ENCODE measurements at places on chromosomes 1 and 21.

- DNase-seq = no peak
Measured at GRCh38 chr1:188476606-188477005, 1647.9 kb downstream of the PLA2G4A start.

DNA sequence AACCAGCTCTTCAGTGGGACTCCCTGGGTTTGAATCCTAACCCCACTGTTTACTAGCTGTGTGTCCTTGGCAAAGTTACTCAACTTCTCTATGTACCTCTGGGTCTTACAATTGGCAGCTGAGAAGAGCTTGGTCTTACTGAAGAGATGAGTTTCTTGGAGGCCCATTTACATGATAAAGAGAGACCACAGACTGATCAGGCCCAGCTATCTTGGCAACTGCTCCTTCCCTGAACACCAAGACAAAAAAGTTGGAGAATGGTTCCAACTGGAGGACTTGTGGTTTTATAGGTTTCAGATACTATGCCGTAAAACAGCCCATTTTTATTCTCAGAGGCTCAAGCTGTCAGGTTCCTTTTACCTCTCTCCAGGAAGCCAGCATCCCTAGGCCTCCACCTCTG lies 24.8 kb upstream of the CNIH3 start:
- no peak for DNase-seq

- DNase-seq = no peak
Measured at GRCh38 chr1:24018611-24019580, 38.8 kb upstream of the SRSF10 start.

DNA sequence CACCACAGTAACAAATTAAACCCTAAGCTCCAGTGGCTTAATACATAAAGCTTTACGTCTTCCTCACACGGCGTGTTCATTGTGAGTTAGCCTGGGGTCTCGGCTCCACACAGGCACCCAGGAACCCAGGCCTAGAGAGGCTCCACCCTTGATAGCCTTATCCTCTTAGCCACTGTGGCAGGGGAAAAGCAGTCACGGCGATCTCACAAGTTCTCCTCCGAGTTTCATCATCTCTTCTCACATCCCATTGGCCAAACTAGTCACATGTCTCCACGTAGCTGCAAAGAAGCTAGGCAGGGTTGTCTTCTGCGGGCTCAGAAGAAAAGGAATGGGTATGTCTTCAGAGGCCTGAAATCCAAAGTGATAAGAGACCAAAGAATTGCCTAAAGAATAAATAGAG lies 122.3 kb upstream of the GRIK3 start:
- no peak for DNase-seq

DNA sequence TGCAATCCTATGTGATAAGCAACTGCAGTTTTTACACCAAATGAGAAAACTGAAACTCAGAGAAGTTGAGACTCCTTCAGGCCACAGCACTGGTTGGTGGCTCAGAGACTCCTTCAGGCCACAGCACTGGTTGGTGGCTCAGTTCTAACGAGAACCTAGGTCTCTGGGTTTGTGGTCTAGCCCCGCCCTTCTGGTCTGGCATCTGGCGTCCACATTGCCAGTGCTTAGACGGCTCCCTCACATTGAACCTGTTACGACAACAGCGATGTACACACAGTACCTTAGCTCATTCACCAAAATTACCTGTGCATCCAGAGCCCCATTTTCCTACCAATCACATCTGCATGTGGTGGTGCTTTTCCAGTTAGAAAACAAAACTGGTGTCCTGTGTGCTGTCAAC lies 66.1 kb downstream of the NID1 start:
- DNase-seq = peak; percentile 34

DNA sequence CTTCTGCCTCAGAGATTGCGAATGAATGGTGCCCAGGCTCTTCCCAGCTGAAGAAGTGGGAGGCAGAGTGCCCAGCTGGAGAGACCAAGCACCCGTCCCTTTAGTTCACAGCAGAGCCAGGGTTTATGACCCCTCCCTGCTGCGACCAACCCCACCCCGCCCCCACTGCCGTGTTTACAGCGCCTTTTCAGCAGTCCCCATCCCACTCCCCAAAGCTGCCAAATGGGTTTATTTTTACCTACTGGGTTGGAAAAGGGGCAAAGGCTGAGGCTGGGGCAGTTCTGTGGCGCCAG lies 23.6 kb downstream of the DYRK3 start:
- DNase-seq = no peak

DNA sequence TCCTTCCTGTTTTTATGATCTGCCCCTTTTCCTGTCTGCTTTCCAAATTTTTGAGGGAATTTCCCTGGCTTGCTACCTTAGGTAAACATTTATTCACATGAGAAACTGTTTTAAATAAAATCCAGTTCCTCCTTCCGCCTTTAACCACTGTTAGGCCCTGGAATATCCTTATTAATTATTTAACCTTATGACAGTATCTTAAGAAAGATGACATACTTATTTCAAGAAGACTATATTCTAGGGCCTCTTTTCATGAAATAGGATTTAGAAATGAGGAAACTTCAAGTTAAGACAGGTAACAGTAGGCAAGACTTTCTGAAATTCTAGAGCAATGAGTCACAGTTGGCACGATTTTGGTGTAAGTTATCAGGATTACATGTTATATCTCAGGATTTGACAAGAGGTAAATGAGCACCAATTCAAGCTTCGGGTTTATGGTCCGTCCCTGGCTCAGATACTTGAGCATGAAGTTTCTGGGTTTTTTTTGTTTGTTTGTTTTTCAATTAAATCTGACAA lies 2.0 kb upstream of the TNFSF18 start:
- no peak for DNase-seq
